ENCODE measurements at places on chromosomes 5 and 9. TPM values are rescaled to one million over a fixed set of nuclear protein-coding genes. Genes with fewer than 3 reads are reported as not detected.

DNA sequence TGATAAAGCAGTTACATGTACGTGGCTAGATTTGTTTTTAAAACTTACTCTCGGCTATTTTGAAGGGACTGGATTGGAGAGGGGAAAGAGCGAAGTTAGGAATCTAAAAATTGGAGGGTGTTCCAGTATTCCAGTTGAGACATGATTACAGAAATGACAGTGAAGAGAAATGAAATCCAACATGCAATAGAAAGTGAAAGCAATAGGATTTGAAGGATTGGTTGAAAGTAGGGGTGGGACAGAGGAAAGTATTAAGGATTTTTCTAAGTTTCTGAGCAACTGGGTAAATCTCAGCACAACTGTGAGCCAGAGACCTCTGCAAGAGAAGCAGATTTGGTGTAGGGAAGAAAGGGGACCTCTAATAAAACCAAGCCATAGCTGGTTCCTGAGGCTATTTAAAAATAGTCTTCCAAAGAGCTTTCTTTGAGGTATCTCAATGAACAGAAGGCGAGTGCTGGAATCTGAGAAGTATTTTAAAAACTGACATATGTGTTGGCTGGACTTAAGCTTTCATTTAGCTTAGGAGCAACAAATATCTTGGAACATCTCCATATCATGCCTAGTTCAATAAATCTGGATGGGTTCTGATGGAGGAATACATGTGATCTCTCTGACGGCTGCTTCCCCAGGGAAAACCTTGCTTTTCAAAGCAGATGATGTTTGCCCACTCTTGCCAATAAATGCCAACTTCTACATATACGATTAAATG is 110.4 kb upstream of the IFNK start:
- no peak for DNase-seq

- DNase-seq = no peak
Observed at GRCh38 chr5:148697809-148698196, 43.5 kb upstream of the HTR4 start.

The EMB gene
- polyA plus RNA-seq = 0.46 TPM

The PDE8B gene
- polyA plus RNA-seq = 5.9 TPM

The SH3GL2 gene
- 58.4 TPM for polyA plus RNA-seq

- DNase-seq = no peak
Observed at GRCh38 chr9:110240198-110240597, 16.1 kb downstream of the TXN start.

GRCh38 chr9:102244916-102245315 is 506.5 kb upstream of the GRIN3A start:
- no peak for DNase-seq

The CCDC192 gene
- polyA plus RNA-seq = not detected

GRCh38 chr9:93297659-93298497 is 113.9 kb downstream of the WNK2 start:
- DNase-seq = no peak

DNA sequence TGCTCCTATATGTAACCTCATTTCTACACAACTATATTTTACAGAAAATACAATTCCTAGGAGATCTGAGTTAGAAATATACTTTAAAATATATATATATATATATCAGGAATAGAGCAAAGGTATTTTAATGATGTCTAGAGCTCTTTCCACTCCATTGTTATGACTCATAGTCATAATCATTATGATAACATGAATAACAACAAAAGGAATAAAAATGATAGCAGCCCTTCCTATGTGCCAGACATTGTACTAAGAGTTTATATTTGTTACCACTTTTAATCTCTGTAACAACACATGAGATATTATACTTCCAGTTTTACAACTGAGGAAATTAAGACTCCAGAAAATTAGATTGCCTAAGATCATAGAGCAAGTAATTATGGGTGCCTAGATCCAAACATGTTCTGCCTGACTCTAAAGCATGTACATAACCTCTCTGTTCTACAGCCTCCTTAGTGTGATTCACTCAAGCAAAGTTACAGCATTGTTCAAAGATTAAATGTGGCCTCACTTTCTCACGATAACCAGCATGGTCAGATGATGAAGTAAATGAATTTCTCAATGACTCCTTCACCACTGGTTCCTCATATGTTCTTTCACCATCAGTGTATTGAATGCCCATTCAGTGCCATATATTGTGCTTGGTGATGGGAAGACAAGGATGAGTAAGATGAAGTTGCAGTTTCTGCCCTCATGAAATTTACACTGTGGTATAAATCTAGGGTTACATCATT is 452.1 kb downstream of the EFNA5 start:
- no peak for DNase-seq

DNA sequence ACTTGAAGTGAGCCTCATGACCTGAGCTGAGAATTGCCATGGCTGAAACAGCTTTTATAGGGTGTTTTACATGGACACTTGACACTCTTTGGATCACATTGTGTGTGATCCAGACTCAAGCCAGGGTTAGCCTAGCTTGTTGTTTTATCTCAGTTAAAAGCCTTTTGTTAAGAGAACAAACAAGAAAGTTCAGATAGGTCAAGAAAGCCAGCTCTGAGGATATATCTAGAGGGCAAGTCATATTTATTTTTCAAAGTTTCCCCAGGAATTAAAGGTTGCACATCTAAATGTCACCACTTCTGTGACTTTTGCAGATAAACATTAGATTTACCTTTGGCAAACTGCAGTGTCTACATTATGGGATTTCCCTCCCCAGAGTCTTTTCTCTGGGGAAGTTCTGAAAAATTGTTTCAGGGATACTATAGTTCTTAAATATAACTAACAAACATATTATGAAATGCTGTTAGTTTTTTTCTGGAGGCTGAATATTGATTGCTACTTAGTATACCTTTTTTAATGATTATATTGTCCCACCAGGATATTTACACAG is 134.5 kb downstream of the C9orf152 start:
- no peak for DNase-seq

The PCDHGA6 gene
- 2.4 TPM for polyA plus RNA-seq

GRCh38 chr5:12073426-12073825 is 169.2 kb upstream of the CTNND2 start:
- no peak for DNase-seq

DNA sequence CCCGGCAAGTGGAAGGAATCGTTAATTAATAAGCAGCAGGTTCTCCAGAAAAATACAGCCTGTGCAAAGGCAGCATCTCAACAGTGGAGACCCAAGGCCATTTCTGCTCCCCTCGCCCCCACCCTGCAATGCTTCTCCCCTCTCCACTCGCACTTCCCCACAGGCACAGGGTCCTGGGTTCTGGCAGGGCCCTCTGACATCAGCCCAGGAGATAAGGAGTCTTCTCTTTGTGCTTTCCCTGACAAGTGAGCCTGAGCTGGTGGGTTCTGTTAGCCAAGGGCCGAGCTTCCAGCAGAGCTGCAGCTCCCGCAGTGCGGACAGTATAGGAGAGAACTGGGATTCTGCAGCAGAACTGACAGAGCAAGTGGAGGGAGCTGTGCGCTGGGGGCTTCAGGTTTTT is 257.5 kb downstream of the NSG2 start:
- DNase-seq = no peak

GRCh38 chr5:81065492-81065891 is 105.3 kb downstream of the RASGRF2 start:
- no peak for DNase-seq

The CDO1 gene
- 8.0 TPM for polyA plus RNA-seq

The SLIT3 gene
- polyA plus RNA-seq = 2.6 TPM

GRCh38 chr9:80691229-80691628 is 998.1 kb downstream of the TLE1 start:
- no peak for DNase-seq

- DNase-seq = no peak
Observed at GRCh38 chr5:173629628-173630027, 13.2 kb upstream of the BOD1 start.

DNA sequence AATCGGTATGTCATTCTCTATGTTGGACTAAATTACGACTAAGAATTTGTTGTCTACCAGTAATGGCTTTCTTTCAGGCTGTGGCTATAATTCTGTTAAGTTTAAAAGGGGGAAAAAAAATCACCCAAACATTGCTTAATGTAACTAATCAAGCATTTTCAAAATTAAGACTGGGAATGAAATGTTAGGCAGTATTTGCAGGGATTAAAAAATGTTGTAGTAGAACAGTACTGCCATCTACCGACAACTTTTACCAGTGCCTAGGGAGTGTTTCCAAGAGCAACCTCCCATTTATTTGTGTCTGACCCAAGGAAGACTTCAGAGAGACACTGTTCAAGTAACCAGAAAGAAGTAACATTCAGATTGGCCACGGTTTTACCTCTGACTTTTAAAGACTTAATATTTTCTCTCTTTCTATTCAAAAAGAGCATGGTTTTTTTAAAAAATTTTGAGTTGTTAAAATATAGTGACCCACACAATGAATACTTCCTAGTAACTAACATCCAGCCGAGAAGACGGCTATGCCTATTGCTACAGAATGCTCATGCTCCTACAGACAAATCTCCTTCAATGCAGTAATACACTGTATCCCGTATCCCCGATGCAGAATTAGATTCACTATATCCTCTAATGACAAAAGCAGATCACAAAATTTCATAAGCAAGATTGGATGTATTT is 92.4 kb downstream of the ARL15 start:
- DNase-seq = peak; percentile 91

DNA sequence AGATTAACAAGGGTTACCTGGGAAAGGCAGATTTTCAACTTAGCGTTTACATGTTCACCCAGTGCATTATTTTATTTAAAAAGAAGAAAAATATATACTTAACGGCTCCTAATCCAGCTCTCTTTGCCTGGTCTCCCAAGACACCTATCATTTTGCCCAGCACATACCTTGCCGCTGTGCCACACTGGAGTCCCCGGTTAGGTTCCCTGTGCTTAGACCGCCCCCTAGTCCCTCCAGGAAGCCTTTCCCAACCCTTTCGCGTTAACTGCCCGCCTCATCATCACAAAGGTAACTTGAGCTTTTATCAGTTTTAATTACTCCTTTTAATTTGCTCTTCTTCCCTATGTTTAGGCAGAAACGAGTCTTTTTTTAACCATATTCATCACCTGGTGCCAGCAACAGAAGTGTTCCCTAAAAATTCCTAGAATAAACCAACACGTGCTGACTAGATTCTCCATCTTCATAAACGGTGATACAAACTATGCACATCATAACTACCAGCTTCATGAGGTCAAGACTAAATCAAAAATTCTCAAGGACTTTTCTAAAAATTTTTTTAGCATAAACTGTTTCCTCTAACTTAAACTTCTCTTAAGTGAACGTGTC is 19.7 kb downstream of the DNAJA1 start:
- peak; percentile 63 for DNase-seq

The PCDHGB1 gene
- 2.6 TPM for polyA plus RNA-seq

- no peak for DNase-seq
Observed at GRCh38 chr9:113345190-113345589, 4.2 kb upstream of the BSPRY start.

- DNase-seq = no peak
Observed at GRCh38 chr9:4017749-4018491, 281.9 kb downstream of the GLIS3 start.

DNA sequence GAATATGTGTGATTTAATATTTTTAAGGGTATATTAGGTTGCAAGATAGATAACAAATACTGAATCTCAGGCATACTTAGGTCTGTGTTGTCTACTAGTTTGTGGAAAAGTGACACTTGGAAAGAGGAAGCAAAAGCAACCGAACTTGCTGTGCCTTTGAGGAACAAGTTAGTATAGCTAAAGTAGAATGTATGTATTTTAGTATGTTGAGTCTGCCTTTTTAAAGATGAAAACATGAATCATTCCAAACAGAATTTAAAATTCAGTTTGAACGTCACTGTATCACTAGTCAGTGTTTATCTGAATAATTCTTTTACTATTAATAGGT is 12.9 kb downstream of the TLE4 start:
- no peak for DNase-seq

DNA sequence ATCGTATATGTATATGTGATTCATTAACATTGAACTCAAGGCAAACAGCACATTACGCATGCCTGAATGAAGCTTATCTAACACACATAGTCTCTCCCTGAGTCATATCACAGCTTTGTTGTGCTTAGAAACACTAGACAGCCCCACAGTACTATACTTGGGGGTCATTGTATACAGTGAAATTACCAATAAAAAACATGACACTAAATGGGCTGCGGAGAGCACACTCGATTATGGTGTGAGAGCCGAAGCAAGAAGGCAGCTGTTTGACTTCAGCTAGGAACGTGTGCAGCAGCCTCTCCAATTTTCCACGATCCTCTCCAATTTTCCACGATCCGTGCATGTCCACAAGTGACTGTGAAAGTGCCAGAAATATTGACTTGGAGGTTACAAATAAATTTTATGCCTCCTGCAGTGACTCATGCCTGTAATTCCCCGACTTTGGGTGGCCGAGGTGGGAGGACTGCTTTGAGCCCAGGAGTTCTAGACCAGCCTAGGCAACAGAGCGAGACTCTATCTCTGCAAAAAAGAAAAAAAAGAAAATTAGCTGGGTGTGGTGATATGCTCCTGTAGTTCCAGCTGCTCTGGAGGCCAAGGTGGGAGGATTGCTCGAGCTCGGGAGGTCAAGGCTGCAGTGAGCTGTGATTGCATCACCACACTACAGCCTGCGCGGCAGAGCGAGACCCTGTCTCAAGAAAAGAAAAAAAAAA is 102.4 kb downstream of the DAPK1 start:
- DNase-seq = no peak

GRCh38 chr9:86909388-86909787 is 37.9 kb downstream of the GAS1 start:
- DNase-seq = no peak

- DNase-seq = no peak
Observed at GRCh38 chr5:68287631-68287975, 72.0 kb downstream of the PIK3R1 start.

The GPX3 gene
- polyA plus RNA-seq = 54.2 TPM

DNA sequence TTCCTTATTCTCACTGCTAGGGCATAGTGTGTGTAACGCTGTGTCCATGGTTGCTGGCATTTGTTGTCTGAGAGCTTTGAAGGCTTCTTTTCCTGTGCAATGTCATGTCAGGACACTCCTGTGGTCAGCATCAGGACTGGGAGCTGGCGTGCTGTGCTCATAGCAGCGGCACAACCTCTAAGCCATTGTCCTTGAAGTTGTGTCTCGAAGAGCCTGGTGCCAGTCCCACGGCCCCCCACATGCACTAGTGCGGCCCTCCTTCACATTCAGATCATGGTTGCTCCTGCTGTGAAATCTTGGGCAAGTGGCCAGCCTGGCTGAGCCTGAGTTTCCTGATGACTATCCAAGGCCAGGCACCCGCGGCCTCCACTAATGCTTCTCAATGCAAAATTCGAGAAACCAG is 32.4 kb downstream of the PDZD2 start:
- peak; percentile 31 for DNase-seq

DNA sequence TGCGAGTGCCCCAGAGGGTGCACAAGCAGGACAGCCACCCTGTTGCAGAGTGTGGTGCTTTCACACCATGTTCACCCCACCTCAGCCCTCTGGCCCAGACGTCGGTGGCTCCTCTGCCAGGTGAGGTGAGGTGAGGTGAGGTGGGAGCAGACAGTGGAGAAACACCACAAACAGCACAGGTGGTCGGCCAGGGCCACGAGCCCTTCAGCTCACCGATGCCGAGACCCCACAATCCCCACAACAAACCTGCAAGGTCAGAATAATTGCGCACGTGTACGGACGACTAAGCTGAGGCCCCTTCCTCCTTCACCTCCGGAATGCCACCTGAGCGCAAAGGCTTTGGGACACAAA is 10.5 kb downstream of the BRD3 start:
- no peak for DNase-seq

- DNase-seq = no peak
Observed at GRCh38 chr5:143932584-143932983, 120.6 kb downstream of the HMHB1 start.

The NIPAL4 gene
- polyA plus RNA-seq = 4.3 TPM

The MARCHF11 gene
- 10.4 TPM for polyA plus RNA-seq

GRCh38 chr9:101485924-101486692 is 47.5 kb upstream of the RNF20 start:
- peak; percentile 77 for DNase-seq

The TMEM167A gene
- 19.3 TPM for polyA plus RNA-seq

- DNase-seq = no peak
Observed at GRCh38 chr5:77046416-77047073, 16.3 kb downstream of the AGGF1 start.
